ENCODE measurements at places on chromosomes 5 and 9.

DNA sequence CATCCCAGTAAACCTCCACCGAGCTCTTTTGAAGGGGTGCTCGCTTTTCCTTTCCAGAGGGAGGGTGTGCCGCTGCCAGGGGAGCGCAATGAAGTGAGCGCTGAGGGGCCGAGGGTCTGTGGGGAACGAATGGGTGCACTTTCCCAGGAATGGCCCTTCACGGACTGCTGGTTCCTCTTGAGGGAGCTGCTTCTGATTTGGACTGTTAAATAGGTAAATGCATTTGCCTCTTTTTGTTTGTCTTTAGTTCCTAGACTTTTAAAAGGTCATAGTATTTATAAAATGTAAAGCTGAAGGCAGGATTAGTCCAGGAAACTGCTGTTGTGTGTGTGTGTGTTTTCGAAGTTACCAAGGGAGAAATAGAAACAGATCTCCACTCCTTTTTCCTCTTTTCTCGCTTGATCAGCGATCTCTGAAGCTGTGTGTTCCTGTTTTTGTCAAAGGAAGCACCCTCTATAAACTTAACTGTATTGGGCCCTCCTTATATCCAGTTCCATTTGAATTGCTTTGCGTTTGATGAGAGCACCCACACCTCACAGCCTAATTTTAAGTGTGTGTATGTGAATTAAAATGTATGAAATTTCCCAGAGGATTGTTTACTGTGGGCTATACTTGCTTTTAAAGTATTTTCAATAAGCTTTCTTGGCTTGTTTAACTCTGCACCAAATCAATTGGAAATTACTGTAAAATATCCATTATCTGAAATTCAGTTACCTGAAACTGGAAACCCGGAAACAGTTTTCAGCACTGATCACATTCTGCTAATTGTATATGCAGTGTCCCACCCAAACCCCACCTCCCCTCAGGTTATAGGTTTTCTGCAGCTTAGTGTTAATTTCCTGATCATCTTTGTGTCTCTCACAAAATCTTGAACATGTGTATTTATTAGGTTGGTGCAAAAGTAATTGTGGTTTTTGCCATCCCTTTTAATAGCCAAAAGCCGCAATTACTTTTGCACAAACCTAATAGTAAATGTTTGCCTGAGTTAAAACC lies 966 bp downstream of the SNX2 start:
- no peak for DNase-seq

- DNase-seq = no peak
Observed at GRCh38 chr9:124455820-124456219, 5.6 kb downstream of the ADGRD2 start.

DNA sequence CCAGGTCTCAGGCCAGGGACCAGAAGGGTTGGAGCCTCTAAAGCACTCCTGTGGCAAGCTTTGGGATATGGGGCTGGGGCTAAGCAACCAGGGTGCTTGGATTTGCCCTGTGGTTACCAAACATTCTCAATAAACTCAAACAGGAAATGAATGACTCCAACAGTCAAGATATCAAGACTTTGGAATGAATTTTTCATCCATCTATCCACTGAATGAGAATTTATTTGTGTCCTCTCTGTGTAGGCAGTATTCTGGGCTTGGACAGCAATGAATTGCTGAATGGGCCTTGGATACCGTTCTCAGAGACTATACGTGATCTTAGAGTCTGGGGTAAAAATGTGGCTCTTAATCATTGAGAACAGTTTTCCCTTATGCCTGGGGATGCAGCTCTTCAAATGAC lies 212.5 kb downstream of the DAB2IP start:
- no peak for DNase-seq

- no peak for DNase-seq
Observed at GRCh38 chr9:110942522-110942921, 95.7 kb downstream of the LPAR1 start.

DNA sequence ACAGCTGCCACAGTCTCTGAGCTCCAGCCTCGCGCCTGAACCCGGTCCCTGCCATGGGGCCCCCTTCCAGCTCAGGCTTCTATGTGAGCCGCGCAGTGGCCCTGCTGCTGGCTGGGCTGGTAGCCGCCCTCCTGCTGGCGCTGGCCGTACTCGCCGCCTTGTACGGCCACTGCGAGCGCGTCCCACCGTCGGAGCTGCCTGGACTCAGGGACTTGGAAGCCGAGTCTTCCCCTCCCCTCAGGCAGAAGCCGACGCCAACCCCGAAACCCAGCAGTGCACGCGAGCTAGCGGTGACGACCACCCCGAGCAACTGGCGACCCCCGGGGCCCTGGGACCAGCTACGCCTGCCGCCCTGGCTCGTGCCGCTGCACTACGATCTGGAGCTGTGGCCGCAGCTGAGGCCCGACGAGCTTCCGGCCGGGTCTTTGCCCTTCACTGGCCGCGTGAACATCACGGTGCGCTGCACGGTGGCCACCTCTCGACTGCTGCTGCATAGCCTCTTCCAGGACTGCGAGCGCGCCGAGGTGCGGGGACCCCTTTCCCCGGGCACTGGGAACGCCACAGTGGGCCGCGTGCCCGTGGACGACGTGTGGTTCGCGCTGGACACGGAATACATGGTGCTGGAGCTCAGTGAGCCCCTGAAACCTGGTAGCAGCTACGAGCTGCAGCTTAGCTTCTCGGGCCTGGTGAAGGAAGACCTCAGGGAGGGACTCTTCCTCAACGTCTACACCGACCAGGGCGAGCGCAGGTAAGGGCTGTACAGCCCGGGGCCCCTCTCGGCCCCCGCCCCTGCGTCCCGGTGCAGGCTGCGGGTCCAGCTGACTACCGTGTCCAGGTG lies 509 bp downstream of the LVRN start:
- no peak for DNase-seq

DNA sequence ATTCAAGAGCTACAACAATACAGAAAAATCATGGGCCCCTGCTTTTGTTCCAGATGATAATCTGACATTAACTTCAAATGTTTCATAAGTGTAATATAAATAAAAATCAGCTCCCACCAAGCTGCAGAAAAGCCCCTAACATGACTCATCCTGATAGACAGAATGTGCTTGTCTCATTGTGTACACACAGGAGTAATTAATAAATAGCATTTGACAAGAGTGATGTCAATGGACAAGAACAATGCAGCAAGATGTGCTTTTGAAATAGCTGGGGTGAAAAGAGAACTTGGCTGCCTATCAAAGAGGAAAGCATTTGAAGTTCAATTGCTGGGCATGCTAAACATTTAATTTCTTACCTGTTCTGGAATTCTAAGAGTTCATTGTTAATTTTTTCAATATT lies 79.2 kb downstream of the DNAH5 start:
- DNase-seq = no peak

DNA sequence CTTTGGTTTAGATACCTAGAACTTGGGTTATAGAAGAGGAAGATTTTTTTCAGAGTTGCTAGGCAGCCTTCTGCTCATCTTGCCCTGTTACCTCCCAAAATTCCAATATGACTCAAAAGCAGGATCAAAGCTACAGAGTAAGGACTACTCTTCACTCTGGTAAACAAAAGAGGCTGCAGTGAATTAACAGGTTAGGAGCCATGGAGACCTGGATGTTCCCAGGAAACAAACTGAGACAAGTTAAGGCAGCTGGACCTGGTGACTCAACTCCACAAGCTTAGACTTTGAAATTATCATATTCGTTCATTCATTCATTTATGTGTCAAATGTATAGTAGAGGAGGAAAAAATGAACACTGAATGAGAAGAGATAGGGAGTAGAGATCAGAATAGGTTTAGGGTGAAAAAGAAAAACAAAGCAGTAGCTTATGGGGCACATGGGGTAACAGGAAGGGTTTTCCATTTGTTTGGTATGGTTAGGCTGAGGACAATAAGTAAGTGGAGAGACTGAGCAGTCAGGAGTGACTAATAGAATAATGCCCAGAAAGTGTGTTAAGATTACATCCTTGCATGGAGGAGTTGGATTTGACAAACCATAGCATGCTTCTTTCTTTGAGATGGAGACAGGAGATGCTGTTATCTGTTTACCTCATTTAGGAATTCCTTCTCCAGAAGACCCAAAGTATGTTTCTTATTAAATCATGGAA lies 464.0 kb upstream of the ZNF608 start:
- no peak for DNase-seq

DNA sequence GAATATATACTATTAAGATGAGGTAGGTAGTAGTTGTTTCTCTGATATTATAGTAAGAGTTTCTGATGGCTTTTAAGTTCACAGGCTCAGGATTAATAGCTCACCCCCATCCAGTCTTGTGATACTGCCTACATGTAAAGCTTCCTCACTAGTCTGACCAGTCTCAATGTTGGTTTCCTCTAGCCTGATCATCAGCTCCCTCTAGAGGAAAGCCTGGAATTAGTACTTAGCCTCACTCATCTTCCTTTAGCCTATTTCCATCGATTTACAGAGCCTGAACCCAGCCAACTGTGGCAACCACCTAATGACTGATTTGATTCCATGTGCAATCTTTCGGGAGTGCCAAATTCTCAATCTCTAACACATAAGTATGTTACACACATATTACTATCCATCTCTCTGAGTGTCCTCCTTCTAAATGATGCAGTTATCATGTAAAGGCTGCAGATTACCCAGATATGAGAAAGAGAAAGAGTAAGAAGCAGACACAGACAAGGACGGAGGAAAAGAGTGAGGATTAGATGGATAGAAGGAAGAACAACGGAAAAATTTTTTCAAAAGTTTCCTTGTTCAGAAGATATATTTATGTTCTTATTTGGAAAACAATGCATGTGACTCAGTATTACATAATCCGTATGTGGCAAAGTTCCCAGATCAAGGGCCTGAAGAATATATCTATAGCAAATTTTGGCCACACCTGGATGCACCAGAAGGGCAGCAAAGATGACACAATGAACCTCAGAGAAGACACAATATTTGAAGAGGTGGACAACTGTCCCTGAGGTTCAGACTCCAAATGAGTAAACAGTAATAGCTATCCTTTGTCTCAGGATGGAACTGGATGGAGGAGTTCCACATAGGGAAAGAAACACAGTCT lies 333.7 kb downstream of the ELAVL2 start:
- no peak for DNase-seq

GRCh38 chr9:113564498-113565237 lies 101.1 kb downstream of the RGS3 start:
- no peak for DNase-seq

DNA sequence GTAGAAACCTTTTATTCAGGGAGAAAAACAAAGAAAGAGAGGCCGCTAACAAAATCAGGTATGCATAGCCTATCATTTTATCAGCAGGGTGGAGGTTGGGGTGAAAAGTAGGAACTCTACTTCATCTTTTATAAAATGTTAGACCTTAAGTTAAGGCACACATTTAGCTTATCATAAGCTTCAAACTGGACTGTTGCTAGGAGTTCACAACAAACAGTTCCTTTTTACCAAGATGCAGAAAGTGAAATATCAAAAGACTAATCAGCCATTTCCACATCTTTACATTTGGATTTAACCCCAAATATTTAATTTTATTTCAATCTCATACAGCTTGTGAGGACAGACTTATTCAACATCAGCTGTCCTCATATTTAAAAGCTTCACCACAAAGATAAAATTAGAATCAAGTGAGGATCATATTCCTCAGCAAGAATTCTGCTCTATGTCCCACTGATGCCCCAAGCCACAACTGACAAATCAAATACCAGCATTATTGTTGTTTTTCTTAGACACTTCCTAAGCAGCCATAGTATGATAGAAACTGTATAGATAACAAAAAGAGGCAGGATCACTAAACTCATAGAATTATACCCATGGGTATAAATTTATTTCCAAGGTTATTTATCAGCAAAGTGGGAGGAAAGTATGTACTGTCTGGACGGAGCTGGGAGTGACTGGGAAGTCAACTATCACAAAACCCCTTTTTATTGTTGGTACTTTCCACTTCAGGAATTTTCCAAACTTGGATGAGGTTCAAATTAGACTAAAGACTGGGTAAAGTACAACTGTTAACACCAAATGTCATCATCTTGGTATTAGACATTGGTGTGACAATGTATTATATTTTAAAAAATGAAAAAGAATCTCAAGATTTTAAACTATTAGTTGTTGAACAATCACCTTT lies 29.9 kb upstream of the MYOT start:
- no peak for DNase-seq

DNA sequence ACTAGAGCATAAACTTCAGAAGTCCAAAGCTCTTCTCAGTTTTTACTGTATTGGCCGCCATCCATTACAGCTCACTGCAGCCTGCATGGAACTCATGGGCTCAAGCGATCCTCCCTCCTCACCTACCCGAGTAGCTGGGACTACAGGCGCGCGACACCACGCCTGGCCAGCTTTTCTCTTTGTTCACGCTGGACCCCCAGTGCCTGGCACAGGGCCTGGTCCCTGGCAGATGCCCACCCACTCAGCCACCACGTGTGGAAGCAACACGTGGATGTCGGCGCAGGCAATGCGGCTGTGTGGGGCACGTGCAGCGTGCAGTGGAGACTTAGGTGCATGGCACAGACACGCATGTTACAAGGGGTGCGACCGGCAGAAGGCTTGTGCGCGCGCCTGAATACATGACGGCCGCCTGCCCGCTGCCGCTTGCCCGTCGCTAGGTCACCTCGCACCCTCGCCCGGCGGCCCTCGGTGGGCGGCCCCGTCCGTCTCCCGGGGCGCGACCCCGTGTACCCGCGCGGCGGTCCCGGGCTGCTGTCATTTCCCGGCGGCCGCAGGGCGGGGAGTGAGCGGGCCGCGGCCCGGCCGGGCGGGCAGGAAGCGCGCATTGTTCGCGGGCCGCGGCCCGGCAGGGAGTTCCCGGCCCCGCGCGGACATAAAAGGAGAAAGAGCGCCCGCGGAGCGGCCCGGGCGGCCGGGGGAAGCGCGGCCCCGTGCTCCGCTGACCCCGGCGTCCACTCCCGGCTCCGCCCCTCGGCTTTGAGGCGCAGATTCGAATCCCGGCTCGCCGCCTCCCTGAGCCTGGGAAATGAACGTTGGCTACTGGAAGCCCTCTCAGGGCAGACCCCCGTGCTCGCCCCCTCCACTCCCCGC lies 24.1 kb upstream of the PTGS1 start:
- no peak for DNase-seq

- no peak for DNase-seq
Observed at GRCh38 chr5:58731641-58732040, 148.8 kb downstream of the RAB3C start.

DNA sequence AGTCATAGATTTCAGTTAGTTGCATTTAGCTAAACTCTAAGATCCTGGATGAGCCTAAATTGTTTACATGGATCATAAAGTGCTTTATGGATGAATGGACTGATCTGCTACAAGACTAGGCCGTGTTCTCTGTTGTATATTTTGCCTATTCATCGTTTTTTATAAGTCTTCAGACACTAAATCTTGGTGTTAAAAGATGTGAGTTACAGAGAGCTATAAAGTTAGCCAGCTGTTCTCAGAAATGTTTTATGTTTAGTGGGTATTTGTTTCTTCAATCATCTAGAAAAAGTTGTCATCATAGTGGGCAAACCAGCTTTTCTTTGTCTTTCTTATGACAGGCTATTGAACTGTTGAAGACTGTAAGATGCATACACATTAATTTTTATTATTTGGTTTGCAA lies 585.8 kb upstream of the SEMA6A start:
- DNase-seq = no peak

DNA sequence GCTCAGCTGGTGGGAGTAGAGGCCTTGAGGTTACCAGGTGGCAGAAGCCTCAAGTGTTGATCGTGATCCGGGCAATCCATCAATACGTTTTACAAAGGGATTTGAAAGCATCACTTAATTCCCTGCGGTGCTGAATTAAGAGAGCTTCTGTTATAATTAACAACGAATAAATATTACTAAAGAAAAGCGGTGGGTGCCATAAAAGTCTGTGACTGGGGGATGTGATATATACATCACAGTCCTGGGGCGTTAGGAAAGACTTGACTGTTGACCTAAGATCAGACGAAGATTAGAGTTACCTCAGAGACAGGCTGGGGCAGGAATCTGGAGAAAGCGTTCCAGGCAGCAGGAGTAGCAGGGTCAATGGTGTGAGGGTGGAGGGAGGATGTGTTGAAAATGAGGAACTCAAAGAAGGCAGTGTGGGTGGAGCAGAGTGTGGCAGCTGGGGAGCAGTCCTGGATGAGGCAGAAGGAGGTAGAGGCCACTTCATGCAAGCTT lies 6.7 kb upstream of the C5orf63 start:
- DNase-seq = no peak
